ENCODE measurements at places on chromosomes 13 and 19. TPM values are rescaled to one million over a fixed set of nuclear protein-coding genes. Genes with fewer than 3 reads are reported as not detected.

DNA sequence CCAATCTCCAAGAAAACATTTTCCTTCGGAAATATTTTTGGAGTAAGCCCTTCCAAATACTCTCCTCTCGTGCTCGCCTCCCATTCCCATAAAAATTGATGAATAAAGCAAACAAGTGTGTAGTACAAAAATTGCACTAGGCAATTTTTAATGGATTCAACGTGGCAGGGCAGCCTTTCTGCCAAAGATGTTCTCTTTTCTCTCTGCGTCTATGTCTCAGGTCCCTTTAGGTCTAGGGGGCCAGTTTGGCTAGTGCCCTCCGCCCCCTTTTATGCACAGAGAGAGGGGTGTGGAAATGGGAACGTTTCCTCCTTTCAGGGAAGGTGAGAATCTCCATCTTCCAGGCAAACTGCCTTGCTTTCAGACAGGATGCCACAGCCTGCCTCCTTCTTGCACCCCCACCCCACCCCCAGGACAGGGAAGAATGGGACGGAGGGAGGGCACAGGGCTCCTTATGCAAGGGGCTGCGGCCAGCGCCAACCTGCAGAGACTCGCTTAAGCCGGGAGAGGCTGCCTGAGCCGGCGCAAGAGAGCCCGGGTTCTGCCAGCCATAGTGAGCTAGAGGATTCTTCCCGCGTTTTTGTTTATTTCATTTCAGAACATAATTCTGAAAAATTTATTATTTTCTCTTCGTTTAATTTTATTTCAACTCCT lies 2.7 kb upstream of the ZIC2 start:
- DNase-seq: no peak

Gene SYNE4
- not detected for total RNA-seq

DNA sequence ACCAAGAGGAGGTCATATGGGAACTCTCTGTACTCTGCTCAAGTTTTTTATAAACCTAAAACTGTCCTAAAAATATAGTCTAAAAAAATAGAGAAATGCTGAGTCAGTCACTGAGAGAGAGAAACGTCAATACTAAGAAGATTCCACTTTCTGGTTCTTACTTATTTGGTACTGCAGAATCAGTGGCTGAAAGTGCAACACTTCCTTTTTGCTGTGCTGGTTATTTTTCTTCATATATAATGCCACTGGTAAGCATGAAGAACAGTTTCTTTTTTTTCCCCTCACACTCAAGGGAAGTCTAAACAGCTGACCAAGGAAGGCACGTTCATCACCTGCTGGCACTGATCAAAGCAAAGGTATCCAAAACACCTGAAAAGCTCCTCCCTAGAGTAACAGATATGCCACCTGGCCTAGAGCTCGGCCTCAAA lies 44.3 kb upstream of the N4BP2L1 start:
- no peak for DNase-seq

Gene KIRREL2
- total RNA-seq: not detected

Gene EID2B
- total RNA-seq: 4.4 TPM

Gene EPSTI1
- 8.3 TPM for total RNA-seq

DNA sequence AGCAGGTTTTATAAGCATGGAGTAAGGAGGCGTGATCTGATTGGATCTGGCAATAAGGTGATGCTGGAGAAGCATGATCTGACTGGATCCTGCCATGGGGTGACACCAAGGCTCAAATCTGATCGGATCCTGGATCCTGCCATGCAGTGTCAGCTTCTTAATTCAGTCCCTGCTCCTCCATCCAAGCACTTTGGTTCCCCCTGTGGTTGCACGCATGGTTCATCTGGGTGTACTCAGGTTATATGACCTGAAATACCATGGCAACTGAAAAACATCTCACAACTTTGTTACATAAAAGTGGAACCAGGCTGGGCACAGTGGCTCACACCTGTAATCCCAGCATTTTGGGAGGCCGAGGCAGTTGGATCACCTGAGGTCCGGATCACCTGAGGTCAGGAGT lies 17.6 kb upstream of the KLK4 start:
- DNase-seq: no peak
